ENCODE measurements at places on chromosomes 6 and 20.

GRCh38 chr6:89251170-89251569 is 34.0 kb upstream of the GABRR1 start:
- DNase-seq: no peak

DNA sequence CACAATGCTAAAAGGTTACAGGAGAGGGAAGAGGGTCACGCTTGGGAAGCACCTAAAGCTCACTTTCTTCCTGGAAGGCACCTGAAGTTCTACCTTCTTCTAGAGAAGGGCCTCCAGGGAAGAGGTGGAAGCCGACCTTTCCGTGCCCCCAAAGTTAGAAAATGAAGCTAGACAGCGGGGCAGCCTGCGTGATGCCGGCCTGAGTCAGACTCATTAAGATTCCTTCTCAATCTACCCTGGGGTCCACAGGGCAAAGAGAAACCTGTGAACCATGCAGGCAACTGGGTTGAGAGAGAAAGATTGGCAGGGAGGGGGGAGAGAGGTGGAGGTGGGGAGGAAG is 54.8 kb upstream of the CCDC167 start:
- no peak for DNase-seq

DNA sequence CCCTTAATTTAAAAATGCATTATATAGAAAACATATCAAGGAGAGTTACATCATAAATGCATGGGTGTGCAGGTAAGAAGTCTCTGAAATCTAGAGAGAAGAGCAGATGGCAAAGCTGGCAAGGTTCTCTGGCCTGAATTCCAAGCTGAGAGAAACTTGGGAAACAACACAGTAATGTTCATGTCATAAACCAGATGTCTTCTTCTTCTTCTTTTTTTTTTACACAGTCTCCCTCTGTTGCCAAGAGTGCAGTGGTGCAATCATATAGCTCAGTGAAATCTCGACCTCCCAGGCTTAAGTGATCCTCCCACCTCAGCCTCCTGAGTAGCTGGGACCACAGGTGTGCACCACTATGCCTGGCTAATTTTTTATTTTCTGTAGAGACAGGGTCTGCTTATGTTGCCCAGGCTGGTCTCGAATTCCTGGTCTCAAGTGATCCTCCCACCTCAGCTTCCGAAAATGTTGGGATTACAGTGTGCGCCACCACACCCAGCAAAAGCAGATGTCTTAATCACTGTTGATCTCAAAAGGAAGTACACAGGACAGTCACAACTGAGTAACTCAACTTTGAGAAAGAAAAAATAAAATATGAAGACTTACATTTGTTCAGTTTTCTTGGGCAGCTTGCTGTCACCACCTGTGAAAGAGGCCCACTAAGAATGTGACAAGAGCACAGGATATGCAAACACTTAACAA is 77.3 kb downstream of the DNAAF9 start:
- DNase-seq: no peak

- no peak for DNase-seq
Observed at GRCh38 chr6:154558984-154559383, 48.5 kb upstream of the CNKSR3 start.

DNA sequence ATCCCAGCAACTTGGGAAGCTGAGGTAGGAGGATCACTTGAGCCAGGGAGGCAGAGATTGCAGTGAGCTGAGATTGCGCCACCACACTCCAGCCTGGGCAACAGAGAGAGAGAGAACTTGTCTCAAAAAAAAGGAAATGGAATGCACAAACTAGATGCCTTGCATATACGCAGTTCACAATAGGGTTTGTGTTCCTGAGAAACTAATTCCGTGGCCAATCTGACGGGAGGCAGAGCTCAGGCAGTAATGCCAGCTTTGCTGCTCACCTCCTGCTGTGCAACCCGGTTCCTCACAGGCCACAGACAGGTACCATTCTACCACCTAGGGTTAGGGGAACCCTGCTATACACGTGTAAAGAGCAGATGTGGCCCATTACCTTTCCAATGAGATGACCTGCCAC is 1.4 kb downstream of the CDK5RAP1 start:
- DNase-seq: no peak

DNA sequence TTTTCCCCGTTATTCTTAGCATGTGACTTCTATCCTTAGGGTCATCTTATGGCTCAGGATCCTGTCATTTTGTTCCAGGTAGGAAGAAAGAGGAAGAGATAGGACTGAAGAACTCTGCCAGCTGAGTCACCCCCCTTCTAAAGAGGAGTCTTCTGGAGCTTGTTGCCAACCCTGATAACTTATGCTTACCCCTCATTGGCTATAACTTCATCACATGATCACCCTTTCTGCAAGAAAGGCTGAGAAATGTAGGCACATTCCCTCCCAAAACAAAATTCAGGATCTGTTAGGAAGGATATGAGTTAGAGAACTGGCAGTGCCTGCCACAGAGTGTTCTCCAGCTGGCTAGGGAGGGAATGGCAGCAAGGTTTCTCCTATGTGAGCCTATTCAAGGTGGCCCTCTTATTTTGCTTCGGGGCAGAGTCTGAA is 35.6 kb downstream of the ARFGEF2 start:
- DNase-seq: no peak

DNA sequence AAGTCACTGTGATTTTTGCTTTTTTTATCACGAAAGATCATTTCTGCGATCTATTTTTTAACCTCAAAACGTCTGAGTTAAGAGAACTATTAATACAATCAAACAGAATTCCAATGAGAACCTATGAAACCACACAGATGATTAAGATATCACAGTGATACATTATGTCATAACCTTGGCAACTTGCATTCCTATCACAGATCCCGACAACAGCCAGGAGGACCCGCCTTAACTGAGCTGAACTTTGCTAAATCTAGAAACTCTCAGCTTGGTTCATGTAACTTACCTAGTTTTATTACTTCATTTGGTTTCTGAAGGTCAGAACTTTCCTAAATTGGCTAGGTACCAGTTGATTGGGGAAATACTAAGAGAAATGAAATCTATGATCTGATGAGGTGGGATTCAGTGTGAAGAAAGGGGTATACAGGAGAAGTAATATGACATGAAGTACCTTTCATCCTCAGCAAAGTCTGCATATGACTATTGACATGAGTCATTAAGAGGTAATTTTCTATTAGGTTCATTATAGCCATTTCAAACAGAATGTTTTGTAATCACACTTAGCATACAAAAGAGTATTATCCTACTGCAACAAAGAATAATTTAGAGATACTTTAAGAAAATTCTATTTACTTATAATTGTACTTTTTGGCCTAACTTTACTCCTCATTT is 11.2 kb downstream of the LYRM4 start:
- no peak for DNase-seq

DNA sequence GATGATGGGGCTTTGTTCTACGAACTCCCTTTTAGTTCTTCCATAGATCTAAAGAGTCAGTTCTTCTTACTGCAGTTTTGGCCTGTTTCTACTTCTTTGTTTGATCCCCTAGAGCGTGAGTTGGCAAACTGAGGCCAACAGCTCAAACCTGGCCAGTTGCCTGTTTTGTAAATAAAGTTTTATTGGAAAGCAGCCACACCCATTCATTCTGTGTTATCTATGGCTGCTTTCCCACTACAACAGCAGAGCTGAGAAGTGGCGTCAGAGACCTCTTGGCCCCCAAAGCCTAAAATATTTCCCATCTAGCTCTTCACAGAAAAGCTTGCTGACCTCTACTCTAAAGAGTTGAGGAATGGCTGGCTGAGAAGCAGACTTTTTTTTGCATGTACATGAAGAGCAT is 52.2 kb downstream of the EYA2 start:
- DNase-seq: no peak

Measured in CD4-positive, alpha-beta T cell treated with Interleukin-15 for 1 hour (primary cell).